Adrenal gland (tissue), 19 donors: ENCODE measurements at places on chromosomes 2 and 18. TPM values are rescaled to one million over a fixed set of nuclear protein-coding genes. Genes with fewer than 3 reads are reported as not detected.

Gene AQP12A
- not detected for total RNA-seq

Gene DNAJC5G
- 0.14 TPM for total RNA-seq

Gene GCG
- not detected for total RNA-seq

Gene PDE1A
- total RNA-seq = 6.0 TPM

Gene PID1
- 57.3 TPM for total RNA-seq

Gene CFAP65
- not detected for total RNA-seq

Gene SERPINB4
- not detected for total RNA-seq

Gene XIRP2
- total RNA-seq = 1.3 TPM

Gene B3GNT7
- 49.6 TPM for total RNA-seq

Gene AMER3
- total RNA-seq = not detected

Gene CREG2
- total RNA-seq = 0.55 TPM

Gene KCNE4
- 0.97 TPM for total RNA-seq
